ENCODE measurements at places on chromosomes 5 and 9.

GRCh38 chr9:89175828-89176261, 2.8 kb downstream of the SHC3 start:
- DNase-seq: no peak

- DNase-seq: no peak
These were observed 163.6 kb upstream of the RORB start for GRCh38 chr9:74333384-74334032.

DNA sequence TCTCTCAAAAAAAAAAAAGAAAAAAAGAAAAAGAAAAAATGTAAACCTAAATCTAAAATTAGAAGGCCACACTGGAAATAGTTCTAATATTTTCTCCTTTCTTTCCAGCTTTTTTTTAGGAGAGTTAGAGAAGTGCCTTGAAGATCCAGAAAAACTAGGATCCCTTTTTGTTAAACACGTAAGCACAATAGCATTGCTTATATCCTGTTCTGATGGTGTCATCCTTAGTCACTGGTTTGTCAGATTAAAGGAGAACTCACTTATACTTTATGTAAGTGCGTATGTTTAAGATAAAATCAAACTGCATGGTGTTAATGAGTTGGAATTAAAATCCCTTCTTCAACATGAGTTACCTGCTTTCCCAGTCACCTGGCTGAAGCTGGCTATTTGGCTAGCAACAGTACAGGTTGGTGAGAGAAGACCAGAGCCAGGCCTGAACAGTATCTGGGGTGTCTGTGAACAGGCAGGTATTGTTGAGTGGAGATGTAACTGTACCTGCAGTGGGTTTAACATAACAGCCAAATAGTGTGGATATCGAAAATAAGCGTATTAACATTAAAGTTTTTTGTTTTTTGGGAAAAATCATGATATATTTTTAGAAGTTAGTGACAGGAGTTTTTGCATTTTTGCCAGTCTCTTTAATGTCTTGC, 104.7 kb upstream of the OTULINL start:
- no peak for DNase-seq

DNA sequence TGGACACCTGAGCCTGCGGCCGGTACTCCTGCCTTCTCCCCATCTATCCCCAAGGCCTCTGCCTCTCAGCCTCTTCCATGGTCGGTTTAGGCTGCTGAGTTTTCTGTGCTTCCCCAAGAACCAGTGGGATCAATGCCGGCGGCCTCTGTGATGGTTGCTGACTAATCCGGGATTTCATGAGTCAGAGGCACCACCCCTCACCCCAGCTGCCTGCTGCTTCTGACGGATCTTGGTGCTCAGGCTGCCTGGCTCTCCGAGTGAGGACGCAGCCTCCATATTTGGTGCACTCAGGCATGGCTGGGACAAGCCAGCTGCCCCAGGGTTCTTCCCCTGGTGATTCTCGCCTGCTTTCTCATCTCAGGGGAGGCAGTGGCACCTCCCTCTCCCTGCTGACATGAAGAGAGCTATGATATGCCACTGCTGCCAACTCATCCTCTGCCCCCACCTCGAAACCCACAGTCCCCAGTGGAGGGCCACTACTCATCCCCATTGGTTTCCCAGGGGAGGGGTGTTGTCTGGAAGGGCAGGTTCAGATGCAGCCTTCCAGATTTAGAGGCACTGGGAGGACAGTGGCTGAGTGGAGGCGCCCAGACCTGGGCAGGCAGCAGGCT, 3.3 kb upstream of the MAN1B1 start:
- no peak for DNase-seq

- no peak for DNase-seq
These were observed 39.4 kb downstream of the SMIM23 start for GRCh38 chr5:171825051-171825450.

DNA sequence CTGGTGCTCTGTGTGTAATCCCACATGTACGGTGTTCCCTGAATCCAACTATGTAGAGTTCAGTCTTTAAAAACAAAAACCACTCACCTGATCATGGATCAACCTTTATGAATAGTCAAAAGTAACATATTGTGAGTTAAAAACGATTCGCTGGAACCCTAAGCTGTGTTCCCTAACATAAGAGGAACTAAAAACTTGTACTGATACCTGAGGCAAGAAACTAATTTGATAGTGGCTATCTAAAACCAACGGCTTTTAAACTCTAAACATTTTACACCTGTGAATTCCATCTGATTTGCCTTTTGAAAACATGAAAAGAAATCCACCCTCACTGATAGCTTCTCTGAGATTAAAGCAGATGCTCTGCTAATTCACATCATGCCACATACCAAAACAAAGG, 101.5 kb downstream of the DEPDC1B start:
- DNase-seq: no peak

GRCh38 chr9:115922444-115922843, 231.1 kb upstream of the PAPPA start:
- DNase-seq: no peak

DNA sequence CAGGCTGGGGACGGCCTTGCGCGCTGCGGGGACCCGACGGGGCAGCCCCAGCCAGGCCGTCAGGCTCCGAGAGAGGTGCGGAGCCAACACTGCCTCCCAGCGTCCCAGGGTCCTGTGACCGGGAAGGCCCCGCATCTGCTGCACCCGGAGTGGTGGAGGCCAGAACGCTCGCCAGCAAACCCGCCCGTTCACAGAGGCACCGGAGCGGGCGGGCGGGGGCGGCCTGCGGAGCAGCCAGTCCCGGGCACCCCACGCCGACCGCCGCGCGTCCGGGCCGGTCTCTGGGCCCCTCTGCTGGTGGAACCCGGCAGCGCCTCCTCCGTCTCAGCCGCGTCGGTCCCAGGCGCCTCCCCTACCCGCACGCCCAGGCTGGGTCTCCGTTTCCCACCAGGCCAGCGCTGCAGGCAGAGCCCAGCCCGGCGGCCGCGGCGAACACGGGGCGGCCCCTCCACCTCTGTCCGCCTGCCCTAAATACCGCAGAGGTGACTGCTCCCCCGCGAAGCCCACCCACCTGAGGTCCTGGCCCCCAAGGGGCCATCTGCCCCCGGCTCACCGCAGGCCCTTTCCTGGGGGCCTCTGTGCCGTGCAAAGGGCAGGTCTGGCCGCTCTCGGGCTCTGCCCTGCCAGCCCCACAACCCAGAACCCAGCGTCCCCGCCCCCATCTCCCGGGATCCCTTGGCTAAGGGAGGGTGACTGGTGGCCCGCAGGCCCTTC, 15.9 kb downstream of the EXD3 start:
- no peak for DNase-seq

DNA sequence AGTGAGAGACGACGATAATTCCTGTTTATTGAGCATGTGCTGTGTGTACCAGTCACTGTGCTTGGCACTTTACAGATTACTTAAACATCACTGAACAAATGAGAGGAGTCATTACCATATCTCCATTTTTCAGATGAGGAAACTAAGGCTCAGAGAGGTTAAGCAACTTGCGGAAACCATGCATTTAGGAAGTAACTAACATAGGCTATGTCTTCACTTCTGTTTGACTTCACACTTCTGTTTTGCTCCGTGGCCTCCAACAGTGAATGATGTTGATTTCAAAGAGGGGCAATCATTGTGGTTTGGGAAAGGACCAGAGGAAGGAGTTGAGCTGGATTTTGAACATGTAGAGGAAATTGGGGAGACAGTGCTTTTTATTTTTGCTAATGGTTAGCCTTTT, 16.7 kb downstream of the GCNT1 start:
- no peak for DNase-seq

Measured in stimulated activated CD4-positive, alpha-beta T cell treated with anti-CD3 and anti-CD28 coated beads, Interleukin-12 subunit alpha, Interleukin-12 subunit beta, amount 100 ng/mL, for 24 hours (primary cell).